ACHN (cell line): ENCODE measurements at places on chromosomes 12 and 14.

DNA sequence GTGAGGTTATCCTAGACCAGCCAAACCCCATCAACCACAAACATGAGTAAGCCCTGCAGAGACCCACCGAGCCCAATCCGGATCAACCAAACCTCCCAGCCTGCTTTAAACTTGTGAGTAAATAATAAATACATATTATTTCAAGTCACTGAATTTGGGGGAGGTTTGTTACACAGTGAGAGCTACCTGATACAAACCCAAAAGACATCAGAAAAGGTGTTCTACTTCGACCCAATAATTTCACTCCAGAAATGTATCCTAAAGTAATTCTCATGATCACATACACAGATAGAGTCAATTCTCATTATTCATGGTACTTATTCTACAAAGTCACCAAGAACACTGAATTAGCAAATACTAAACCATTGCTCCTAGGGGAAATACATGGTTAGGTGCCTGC, 16.2 kb upstream of the CORO1C start:
- no peak for DNase-seq

GRCh38 chr12:105812366-105812765, 326.4 kb downstream of the NUAK1 start:
- no peak for DNase-seq

GRCh38 chr12:116332705-116333380, 55.4 kb upstream of the MED13L start:
- DNase-seq, result no peak

- DNase-seq, result no peak
These were observed 25.6 kb upstream of the DBX2 start for GRCh38 chr12:45076417-45077026.

DNA sequence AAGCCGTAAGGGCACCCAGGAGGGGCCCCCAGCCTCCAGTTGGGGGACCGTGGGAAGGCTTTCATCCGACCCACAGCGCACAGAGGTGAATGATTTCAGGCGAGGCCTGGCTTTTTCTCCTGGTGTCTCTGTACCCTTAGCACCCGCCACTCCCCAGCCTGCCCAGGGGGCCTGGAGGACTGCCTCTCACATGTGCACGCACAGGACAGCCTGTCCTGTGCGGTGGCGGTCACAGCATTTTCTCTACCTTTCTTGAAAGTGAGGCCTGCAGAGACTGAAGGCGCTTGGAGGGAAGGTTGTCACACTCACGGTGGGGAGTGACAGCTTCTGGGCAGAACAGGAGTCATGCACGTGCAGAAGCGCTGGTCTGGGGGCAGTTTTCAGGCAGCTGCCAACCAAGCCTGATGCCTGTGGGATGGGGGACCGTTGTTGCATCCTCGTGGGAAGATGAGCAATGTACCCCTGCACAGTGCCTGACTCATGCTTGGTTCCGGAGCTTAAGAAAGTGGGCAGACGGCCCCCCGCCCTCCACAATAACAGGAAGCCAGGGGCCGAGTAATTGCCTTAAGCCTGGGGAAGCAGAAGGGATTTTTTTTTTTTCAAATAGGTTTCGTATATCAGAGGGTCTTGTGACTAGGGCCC, 148.1 kb downstream of the TSPAN9 start:
- no peak for DNase-seq

GRCh38 chr12:31950492-31950891, 8.7 kb upstream of the RESF1 start:
- no peak for DNase-seq

DNA sequence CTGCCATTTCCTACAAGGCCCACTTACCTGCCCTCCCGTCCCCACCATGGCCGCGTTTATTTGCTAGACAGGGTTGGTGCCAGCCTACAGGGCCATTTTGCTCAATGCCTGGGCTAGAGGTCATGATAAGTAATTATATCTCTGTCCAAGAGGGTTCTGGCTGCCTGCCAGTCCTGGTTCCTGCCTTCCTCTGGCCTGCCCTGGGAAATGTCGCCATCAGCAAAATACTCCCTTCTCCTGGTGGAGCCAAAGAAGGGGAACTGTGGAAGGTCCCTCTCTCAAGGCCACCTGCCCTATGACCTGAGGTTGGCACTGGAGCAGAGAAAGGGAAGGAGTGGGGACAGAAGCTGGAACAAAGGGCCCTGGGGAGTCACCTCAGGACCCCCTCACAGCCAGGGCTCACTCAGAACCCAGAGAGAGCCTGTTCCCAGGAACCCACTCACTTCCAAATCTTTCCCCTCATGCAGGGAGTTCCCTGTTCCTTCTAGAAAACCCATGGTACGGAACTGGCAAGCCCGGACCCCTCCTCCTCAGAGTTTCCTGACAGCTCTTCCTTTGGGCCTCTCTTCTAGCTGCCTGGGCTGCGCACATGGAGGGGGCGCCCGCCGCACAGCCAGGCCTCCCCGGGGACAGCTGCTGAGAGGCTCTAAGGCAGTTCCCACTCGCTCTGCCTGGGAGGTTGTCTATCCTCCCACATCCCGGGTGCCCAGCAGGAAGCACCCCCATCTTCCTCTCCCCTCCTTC, 280.5 kb downstream of the DPF3 start:
- DNase-seq, result no peak

GRCh38 chr12:56749853-56750252, 2.3 kb downstream of the PRIM1 start:
- DNase-seq, result no peak

GRCh38 chr12:51219322-51219721, 1.5 kb upstream of the POU6F1 start:
- DNase-seq, result peak; percentile 25

GRCh38 chr14:80844872-80845271, 96.7 kb downstream of the CEP128 start:
- DNase-seq, result no peak

DNA sequence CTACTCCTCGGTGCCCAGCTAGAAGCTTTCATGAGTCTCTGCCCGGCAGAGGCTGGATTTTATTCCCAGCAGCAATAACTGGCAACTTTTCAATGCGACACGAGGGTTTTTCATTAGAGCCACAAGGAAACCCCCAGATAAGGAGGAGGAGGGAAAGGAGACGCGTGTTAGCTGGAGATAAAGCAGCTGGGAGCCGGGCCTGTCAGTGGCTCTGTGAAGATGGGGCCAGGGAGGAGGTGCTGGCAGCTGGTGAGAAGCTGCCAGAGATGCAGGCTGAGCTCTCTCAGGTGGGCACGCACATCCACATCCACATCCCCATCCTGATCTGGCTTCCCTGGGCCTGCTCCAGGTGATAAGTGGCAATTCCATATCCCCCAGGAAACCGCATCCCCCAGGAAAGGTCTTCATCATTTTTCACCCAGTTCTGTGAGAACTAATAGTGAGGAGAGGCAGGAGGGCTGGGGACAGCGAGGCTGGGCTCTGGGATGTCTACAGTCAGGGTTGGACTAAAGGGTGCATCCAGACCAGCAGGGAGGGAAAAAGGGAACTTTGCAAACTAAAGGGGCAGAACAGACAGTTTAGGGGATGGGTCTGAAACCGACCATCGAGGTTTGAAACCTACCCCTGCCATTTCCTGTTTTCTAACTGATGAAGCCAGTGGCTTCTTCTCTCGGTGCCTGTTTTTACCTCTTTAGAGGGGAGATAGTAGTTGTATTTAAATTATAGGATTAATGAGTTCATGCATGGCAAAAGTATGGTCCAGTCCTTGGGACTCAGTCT, 413.2 kb downstream of the DPF3 start:
- DNase-seq, result no peak

- peak; percentile 52 for DNase-seq
These were observed 162.6 kb downstream of the MYRFL start for GRCh38 chr12:69987579-69988091.

- no peak for DNase-seq
These were observed 22.4 kb downstream of the ERH start for GRCh38 chr14:69375722-69376121.
